ENCODE measurements at places on chromosomes 7 and 10.

- DNase-seq = no peak
Observed at GRCh38 chr10:110506448-110506847, 8.7 kb downstream of the DUSP5 start.

GRCh38 chr7:99326408-99326782 is 697 bp downstream of the ARPC1A start:
- DNase-seq = no peak

DNA sequence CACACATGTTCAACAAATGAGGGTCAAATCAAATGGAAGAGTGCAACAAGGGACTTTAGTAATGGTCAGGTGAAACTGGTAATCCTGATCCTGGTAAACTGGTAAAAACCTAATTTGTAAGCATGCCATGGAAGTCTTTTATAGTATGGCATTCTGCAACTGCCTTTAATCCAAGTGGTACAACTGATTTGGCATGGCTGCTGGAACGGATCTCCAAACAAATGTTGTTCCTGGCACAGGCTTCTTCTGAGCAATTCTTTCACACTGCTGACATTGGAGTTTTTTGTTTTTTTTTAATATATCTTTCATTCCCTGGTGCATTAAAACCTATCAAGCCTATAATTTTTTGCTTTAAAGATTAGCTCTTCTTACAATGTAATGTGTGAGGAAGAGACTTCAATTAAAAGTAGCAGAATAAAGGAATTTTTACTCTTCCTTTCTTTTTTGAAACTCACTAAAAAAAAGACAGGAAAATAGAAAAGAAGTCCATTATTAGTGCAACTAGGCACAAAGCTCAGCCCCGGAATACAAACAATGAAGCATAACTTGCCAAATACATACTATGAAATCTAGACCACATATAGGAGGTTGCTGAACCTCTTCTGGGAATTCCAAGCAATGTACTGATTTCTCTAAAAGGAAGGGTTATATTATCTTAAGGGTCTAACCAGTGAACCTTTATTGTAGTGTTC is 79.3 kb upstream of the OIT3 start:
- DNase-seq = no peak

- DNase-seq = no peak
Observed at GRCh38 chr10:12051241-12051640, 8.6 kb upstream of the UPF2 start.

- DNase-seq = no peak
Observed at GRCh38 chr10:74310652-74311257, 159.7 kb downstream of the ADK start.

- no peak for DNase-seq
Observed at GRCh38 chr7:11833431-11833830, 1.4 kb upstream of the THSD7A start.

- DNase-seq = no peak
Observed at GRCh38 chr10:52488606-52489485, 174.8 kb downstream of the DKK1 start.

GRCh38 chr10:26214551-26215395 is 1.8 kb upstream of the GAD2 start:
- DNase-seq = no peak

GRCh38 chr7:2068693-2069471 is 163.9 kb downstream of the MAD1L1 start:
- no peak for DNase-seq

DNA sequence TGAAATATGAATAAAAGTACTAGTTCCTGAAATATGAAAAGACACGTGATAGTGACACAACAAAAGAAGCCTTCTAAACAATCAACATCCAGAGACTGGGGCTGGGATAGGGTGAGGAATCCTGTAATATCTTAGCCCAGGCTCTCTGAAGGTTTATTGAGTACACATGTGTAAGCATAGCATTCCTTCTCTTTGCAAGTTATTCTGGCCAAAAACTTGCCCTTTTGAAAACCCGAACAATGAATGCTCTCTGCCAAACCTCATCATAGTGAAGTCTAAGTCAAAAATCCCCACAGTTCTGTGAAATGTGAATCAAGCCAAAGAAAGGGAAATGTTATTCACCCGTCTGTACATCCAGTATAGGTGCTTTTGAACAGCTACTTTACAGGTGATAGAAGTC is 11.6 kb downstream of the SEMA3D start:
- DNase-seq = no peak

GRCh38 chr7:518630-519483 is 789 bp downstream of the PDGFA start:
- no peak for DNase-seq

DNA sequence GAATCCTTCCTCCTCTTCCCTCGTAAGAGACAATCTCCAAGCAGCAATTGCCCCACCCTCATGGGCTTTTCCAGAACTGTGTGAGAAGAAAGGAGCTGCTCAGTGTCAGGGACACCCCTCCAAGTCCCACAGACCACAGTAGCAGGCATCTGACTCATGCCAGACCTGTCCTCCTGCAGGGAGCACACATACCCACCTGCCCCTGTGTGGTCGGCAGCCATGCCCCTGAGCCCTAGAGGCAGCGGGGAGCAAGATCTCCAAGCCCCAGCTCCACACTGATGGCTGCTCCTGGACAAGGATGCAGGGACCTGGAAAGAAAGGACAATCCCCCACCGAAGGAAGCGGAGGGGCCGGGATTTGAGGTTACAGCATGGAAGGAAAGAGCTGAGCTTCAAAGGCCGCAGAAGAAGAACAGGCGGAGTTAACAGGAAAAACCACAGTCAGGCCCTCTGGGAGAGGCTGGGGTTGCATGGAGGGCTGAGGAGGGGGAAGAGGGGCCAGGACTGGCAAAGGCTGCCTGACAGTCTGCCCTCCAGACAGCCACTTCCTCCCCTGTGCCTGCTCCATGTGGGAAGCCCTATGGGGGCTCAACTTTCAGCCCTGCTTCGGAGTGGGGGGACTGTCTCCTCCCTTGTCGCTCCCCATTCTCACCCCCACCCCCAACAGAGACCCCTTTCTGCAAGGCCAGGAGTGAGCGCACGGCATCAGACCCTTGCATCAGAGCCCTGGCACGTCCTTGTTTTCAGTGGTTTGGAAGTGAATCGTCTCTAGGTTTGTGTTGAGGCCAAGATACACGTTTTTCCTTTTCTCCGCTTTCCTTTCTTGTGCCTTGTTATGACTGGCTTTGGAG is 46.8 kb downstream of the ASB13 start:
- DNase-seq = no peak

DNA sequence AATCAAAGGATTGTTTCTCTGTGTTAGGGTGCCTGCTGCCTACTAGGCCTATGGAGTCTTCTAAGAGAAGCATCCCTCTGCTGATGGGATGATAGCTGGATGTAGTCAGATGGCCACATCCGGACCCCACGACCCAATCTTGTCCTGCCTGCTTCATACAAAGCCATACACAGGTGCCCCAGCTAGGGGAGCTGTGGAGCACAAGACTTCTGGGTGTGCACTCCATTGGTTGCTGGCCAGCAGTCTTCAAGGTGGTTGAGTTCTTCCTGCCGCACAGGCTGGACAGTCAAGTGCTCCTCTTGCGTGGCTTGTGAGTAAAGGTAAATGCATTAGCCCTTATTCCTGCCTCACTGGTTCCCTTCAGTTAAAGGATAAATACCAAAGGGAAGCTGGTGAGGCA is 120.2 kb downstream of the TEX36 start:
- DNase-seq = no peak

- no peak for DNase-seq
Observed at GRCh38 chr10:28253169-28253785, 49.6 kb downstream of the MPP7 start.

Data from effector CD4-positive, alpha-beta T cell (primary cell).